Effector memory CD8-positive, alpha-beta T cell (primary cell): ENCODE measurements at places on chromosomes 5 and 9.

DNA sequence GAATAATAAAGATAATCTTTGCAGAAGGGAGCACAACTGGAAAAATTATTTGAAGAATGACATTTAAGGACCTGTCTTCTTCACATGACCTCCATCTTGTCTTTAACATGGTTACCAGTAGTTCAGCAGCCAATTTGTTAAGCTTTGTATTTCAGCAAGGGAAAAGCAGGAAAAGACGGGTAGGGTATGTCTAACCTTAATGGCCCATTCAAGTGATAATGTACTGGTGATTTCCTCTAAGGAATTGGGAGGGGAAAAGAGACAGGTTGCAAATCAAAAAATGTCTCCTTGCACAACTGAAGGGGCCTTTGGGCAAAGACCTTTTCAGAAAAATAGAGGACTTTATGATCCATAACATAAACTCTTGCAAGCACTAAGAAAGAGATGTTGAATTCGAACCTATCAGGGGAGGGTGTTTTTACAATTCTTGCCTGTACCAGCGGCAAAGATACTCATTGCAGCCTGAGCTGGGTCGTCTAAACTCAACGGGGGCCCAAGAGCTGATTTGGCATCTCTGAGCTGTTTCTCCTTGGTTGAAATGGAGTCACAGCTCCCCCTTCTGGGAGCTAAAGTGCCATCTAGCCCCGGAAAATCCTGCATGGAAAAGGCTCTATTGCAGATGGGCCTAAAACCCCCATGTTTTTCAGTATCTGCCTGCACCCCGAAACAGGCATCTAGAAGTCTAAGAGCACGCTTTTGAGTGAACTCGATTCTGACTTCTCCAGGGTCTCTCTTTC, 3.8 kb downstream of the BRINP1 start:
- no peak for DNase-seq

- DNase-seq = no peak
These were observed 16.6 kb downstream of the TUT7 start for GRCh38 chr9:86337469-86338108.

- no peak for DNase-seq
These were observed 297.4 kb upstream of the ZNF608 start for GRCh38 chr5:125043781-125044391.

GRCh38 chr5:139402561-139403158, 1.2 kb downstream of the SPATA24 start:
- DNase-seq = no peak

DNA sequence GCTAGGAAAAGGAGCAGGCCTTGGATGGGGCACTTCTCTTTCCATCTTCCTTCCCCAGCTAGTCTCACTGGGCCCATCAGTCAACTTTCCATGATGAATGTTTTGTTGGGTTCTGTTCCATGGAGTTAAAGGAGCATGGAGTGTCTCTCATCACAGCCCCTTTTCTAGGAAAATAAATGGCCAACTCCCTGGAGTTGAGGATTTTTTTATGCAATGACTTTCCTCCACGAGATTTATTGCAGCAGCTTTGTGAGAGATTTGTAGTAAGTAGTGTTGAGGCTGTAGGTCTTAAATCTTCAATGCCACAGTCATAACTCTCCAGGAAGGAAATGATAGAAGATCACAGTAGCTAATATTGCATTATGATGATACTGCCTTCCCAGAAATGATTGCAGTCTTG, 45.6 kb upstream of the SLC44A1 start:
- DNase-seq = no peak

- no peak for DNase-seq
These were observed 8.7 kb downstream of the UBQLN1 start for GRCh38 chr9:83698976-83699585.
